ENCODE measurements at places on chromosomes 16 and 17. TPM values are rescaled to one million over a fixed set of nuclear protein-coding genes. Genes with fewer than 3 reads are reported as not detected.

- no peak for DNase-seq
Observed at GRCh38 chr17:8488901-8489300, 53.2 kb downstream of the NDEL1 start.

The NPIPA3 gene
- total RNA-seq: not detected

GRCh38 chr17:79695797-79696609 lies 34.7 kb upstream of the ENPP7 start:
- DNase-seq: no peak

DNA sequence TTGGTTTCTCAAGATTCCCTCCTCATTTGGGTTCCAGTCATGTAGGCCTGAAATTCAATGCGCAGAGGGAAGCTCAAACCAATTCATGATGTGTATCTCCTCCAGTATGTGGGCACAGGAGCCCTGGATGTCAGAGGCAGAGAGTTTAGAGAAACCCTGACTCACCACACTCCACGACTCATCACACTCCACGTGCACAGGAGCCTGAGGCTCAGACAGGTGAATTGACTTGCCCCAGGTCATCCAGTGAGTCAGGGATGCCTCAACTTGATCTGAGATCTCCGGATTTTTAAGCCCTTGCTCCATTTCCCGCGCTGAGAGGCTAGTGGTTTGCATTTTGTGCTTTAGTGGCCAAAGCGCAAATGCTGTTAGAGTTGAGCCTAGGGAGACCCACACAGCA lies 183.9 kb downstream of the HAPSTR1 start:
- no peak for DNase-seq

The MYCBPAP gene
- total RNA-seq: 0.30 TPM

The CYB5D1 gene
- 20.2 TPM for total RNA-seq

The RASD1 gene
- total RNA-seq: 1.2 TPM

GRCh38 chr17:57329380-57330214 lies 73.3 kb downstream of the MSI2 start:
- DNase-seq: no peak

GRCh38 chr17:3675886-3676285 lies 7.3 kb downstream of the EMC6 start:
- no peak for DNase-seq

- DNase-seq: no peak
Observed at GRCh38 chr16:1903845-1904840, 14.1 kb downstream of the HS3ST6 start.

- no peak for DNase-seq
Observed at GRCh38 chr17:74419928-74420411, 11.9 kb upstream of the GPRC5C start.

GRCh38 chr17:75065562-75066151 lies 18.6 kb downstream of the KCTD2 start:
- no peak for DNase-seq

The BBS2 gene
- total RNA-seq: 27.1 TPM

DNA sequence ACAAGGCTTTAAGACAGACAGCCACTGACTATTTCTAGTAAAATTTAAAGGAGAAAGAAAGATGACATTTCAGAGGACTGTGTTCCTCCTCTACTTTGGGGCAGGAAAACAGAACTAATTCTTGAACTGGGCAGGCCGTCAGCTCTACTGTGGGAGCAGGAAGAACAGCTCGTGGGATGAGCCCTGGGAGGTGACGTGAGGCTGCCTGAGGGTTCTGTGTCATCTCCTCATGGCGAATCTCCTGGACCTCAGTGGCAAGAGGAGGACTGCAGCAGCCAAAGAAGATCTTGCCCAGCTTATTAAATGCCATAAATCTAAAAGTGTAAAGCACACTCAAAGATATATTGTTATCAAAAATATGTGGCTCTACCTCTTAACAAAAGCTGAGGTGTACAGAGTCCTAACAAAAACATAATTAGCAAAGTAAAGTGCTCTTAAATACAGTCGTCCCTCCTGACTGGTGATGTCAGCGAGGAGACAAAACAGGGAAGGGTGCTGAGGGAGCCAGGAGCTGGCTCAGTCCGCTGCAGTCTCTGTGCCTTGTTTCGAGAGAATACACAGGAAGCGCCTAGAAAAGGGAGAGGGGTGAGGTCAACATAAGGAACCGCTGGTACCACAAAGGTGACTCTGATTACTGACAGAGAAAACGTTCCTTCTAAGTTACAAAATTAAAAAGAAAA lies 58.0 kb downstream of the CREBBP start:
- DNase-seq: no peak

The SMCR8 gene
- total RNA-seq: 23.5 TPM

DNA sequence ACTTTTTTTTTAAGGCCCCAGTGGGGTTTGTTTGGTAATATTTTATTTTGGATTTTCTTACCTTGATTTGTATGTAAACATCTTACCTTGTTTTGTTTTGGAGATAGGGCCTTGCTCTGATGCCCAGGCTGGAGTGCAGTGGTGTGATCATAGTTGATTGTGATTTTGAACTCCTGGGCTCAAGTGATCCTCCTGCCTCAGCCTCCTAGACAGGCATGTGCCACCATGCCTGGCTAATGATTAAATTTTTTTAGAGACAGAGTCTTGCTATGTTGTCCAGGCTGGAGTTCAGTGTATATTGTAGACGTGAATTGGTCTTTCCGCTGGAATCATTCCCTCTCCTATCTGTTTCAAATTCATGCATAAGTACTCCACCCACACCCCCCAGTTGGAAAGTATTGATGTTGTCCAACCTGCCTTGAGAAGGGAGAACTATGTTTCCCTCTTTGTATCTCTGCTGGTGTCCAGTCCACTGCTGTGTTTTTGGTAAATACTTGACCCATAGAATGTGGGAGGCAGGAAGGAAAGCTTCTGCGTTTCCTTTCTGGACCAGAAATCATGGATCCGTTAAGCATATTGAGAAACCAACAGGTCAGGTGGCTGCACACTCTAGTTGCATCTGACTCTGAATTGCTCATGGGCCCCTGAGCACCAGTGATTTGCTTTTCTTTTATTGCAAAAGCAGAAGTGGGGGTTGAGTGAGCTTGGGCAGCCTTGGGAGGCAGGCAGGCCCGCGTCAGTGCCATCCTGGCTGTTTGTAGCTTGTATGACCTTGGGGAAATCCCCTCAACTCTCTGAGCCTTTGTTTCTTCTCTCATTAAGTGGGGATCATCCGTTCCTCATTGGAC lies 25.0 kb downstream of the RMI2 start:
- DNase-seq: no peak

GRCh38 chr16:86519649-86520316 lies 9.5 kb downstream of the FOXF1 start:
- DNase-seq: peak; percentile 60

The COG8 gene
- 28.2 TPM for total RNA-seq

- no peak for DNase-seq
Observed at GRCh38 chr17:7443499-7444485, 1.1 kb upstream of the CHRNB1 start.
